Endodermal cell (in vitro differentiated cells): ENCODE measurements at places on chromosomes 12 and 14. TPM values are rescaled to one million over a fixed set of nuclear protein-coding genes. Genes with fewer than 3 reads are reported as not detected.

Gene SLC24A4
- total RNA-seq: 0.09 TPM in 1 of 3 replicates, not detected in the others

- H3K4me1 ChIP-seq: no peaks in the 10 kb centered on the region
- peaks cover 11% of the 10 kb centered on the region for H3K27me3 ChIP-seq
- H3K27ac ChIP-seq: no peak overlapping the region
- H3K36me3 ChIP-seq: no peaks in the 10 kb centered on the region
Measured at GRCh38 chr12:126734296-126734695, 1532.7 kb upstream of the TMEM132C start.

DNA sequence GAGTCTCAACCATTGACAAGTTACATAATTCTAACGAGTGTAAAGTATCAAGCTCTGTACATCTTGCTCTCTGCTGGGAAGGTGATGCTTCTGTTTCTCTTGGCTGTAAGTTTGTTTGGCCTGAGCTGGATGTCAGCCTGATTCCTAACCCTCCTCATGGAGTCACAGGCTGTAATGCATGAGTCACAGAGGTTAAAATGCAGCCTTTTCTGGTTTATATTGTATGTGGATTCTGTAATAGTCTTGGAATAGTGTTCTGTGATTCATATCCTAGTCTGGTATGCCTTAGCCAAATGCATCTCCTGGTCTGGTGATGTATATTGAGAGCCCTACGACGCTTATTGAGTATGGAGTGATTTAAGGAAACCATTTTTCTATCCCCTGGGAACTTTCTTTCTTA lies 104.5 kb upstream of the FRMD6 start:
- H3K27me3 ChIP-seq: no peaks in the 10 kb centered on the region
- H3K36me3 ChIP-seq: no peaks in the 10 kb centered on the region
- no peak overlapping the region for H3K4me3 ChIP-seq

GRCh38 chr12:75548879-75549278 lies 37.5 kb upstream of the KRR1 start:
- no peak overlapping the region for H3K4me3 ChIP-seq
- H3K27me3 ChIP-seq: no peaks in the 10 kb centered on the region
- H3K27ac ChIP-seq: no peak overlapping the region
- H3K36me3 ChIP-seq: no peaks in the 10 kb centered on the region

- DNase-seq: no peak
- H3K36me3 ChIP-seq: no peaks in the 10 kb centered on the region
- no peak overlapping the region for H3K27ac ChIP-seq
- no peak overlapping the region for H3K4me3 ChIP-seq
- no peaks in the 10 kb centered on the region for H3K4me1 ChIP-seq
Measured at GRCh38 chr14:38410442-38410841, 154.5 kb upstream of the CLEC14A start.

DNA sequence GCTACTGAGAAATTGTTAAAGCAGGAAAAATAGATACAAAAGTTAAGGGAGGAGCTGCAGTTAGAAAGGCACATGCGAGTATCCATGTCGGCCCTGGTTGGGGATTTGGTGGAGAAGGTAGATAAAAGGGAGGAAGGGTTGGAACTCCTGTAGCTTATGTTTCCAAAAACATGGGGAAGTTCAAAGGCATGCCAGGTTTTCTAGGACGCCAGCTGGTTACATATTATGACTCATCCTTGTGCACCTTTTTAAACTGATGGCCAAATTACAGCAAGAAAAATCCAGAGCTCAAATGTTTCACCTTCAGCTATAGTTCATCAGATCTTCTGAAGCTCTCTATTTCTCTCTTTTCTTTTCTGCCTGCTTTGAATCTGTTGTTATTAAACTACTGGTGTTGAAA lies 13.2 kb upstream of the MAP4K5 start:
- no peaks in the 10 kb centered on the region for H3K36me3 ChIP-seq
- no peak overlapping the region for H3K4me3 ChIP-seq
- no peak overlapping the region for H3K27ac ChIP-seq
- H3K4me1 ChIP-seq: no peaks in the 10 kb centered on the region

Gene VDR
- total RNA-seq: 0.13 TPM in 1 of 3 replicates, not detected in the others

Gene NTS
- total RNA-seq: 2.6 and 3.0 TPM in 2 replicates

DNA sequence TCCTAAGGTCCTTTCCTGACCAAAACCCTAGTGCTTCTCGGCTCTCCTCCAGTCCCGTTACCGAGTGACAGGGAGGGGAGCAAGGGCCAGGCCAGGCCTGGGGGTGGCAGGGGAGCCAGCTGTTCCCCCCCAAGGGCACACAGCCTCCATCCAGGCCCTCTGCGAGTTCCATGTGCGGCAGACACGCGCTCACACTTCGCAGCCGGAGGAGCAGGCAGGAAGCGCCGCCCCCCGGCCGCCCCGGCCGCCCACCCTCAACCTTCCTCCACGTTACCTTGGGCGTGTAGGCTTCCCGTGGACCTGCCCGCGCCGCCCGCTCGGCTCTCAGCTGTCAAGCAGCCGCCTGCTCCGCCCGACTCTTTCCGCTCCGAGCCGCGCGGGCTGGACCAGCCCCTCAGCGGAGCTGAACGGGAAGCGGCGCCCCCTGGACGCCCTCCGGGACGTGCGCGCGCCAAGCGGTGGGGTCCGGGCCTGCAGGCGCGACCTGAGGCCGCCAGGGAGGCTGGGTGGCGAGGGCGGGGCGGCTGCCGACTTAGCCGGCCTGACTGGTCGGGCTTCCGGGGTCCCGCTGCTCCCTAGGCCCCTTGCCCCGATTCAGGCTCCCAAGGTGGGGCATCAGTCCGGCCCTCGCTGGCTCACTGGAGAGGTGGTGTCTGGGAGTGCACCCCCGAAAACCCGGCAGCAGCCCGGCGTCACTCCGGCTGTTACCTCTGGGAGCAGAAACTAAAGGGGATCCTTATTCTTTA lies at the start of gene CRACR2A:
CRACR2A (minus strand) TSS at position 369 of the 746 bp plus-strand sequence. CDS start 56,110 bp downstream, outside the sequence.
- no peak within 1 kb of the TSS for H3K27ac ChIP-seq
- H3K27me3 ChIP-seq: peaks cover 31% of the 10 kb centered on the region
- H3K4me1 ChIP-seq: no peaks in the 10 kb centered on the region
- H3K4me3 ChIP-seq: no peak within 1 kb of the TSS
- DNase-seq: peak; percentile 97

Gene WDHD1
- 53.4 and 63.4 TPM in 2 replicates for total RNA-seq

Gene LGR5
- 21.9 to 34.4 TPM (median 27.2 TPM) in 3 replicates for total RNA-seq

- H3K36me3 ChIP-seq: no peaks in the 10 kb centered on the region
- H3K27me3 ChIP-seq: no peaks in the 10 kb centered on the region
- no peak overlapping the region for H3K27ac ChIP-seq
- no peak overlapping the region for H3K4me3 ChIP-seq
Measured at GRCh38 chr12:110921262-110921661, 883 bp upstream of the MYL2 start.

DNA sequence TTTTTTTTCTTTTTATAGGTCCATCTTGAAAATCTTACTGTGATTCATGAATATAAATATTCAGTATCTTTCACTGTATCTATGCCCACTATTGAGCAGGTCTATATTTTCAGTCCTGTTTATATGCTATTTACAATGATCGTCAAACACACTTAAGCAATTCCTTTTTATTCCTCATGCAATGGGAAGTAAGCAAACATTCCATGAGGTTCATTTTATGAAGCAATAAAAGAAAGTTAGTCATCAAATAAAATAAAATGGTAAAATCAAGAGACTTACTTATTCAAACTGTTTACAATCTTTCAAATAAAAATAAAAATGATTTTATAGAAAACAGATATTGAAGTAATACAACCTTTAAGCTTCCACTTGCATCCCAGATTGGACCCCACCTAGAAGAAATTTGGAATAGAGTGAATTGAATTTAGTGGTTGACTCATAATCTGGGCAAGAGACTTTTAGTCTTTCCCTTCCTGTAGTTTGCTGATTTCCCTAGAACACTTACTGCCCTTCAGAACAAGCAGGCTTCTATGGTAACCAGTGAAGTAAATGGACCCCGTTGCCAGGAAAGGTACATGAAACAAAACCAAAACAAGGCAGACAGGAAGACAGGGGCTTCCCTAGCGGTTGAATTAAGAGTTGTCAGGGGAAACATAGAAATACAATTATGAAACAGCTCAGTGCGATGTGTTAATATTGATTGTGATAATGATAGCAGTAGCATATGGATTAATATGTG lies 241.0 kb upstream of the ATP2B1 start:
- peaks cover 13% of the 10 kb centered on the region for H3K4me1 ChIP-seq
- no peak for DNase-seq
- peak overlapping the region; percentile 22 for H3K27ac ChIP-seq
- H3K27me3 ChIP-seq: no peaks in the 10 kb centered on the region
- no peaks in the 10 kb centered on the region for H3K36me3 ChIP-seq
- H3K4me3 ChIP-seq: no peak overlapping the region

Gene TSPAN11
- 0.12 to 0.27 TPM (median 0.20 TPM) in 3 replicates for total RNA-seq

DNA sequence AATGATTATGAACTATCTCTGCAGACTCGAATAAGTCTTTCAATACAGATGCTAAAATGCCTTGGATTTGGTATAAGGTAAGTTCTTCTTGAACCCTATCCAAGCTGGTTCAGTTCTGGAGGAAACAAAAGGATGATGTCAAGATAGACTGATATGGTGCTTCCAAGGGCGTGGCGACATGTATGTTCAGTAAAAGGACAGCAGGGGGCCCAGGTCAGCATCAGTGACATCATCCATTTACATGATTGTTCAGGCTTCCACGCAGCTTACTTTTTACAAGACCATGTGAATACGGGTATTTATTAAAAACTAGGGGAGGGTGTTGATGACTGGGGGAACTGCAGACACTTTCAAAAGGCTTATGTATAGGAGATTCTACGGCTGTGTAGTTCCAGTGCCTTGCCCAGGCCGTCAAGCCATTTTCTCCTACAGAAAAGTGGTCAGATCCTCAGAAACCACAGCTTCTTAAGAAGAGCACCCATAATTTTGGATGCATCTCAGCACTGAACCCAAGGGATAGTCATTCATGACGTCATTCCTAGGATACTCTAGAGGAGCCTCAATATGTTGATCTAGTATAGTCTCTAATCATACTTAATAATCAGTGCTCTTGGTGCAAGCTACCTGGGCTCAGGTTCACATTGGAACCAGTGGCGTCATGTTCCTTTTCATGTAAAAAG lies 527.7 kb downstream of the FUT8 start:
- no peaks in the 10 kb centered on the region for H3K4me1 ChIP-seq
- H3K27ac ChIP-seq: no peak overlapping the region
- H3K4me3 ChIP-seq: no peak overlapping the region
- H3K36me3 ChIP-seq: no peaks in the 10 kb centered on the region
- H3K27me3 ChIP-seq: no peaks in the 10 kb centered on the region
- DNase-seq: no peak

- DNase-seq: no peak
- peaks cover 26% of the 10 kb centered on the region for H3K27me3 ChIP-seq
- no peak overlapping the region for H3K27ac ChIP-seq
Measured at GRCh38 chr14:68687746-68688145, 105.1 kb downstream of the ZFP36L1 start.

GRCh38 chr14:54106661-54107377 lies 150.2 kb upstream of the BMP4 start:
- no peak overlapping the region for H3K27ac ChIP-seq
- no peaks in the 10 kb centered on the region for H3K4me1 ChIP-seq
- no peak overlapping the region for H3K4me3 ChIP-seq
- no peaks in the 10 kb centered on the region for H3K36me3 ChIP-seq
- DNase-seq: no peak

DNA sequence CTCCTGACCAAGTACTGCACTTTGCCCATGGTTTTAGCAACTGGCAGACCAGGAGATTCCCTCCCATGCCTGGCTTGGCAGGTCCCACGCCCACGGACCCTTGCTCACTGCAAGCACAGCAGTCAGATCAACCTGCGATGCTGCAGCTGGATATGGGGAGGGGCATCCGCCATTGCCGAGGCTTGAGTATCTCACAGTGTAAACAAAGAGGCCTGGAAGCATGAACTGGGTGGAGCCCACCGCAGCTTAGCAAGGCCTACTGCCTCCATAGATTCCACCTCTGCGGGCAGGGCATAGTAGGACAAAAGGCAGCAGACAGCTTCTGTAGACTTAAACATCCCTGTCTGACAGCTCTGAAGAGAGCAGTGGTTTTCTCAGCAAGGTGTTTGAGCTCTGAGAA lies 479.8 kb downstream of the FUT8 start:
- no peak for DNase-seq
- no peaks in the 10 kb centered on the region for H3K36me3 ChIP-seq
- no peak overlapping the region for H3K27ac ChIP-seq
- no peaks in the 10 kb centered on the region for H3K27me3 ChIP-seq

DNA sequence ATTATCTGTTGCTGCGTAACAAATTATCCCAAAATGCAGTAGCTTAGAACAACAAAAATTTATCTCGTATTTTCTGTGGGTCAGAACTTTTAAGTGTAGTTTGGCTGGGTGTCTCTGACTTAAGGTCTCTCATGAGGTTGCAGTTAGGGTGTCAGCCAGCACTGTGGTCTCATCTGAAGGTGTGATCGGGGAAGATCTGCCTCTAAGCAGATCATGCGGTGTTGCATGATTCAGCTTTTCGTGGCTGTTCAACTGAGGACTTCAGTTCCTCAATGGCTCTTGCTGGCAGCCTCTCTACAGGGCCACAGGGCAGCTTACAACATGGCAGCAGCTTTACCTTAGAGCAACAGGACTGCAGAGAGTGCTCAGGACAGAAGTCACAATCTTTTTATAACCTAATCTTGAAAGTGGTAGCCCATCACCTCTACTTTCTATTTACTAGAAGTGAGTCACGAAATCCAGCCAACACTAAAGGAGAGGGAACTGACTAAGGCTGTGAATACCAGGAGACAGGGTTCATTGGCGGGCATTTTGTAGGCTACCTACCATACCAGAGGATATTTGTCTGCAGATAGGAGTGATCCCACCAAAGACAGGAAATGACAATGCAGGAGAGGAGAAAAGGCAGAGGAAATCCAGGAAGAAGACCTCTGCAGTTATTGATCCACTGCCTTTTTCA lies 1.8 kb upstream of the TMPRSS12 start:
- H3K36me3 ChIP-seq: no peaks in the 10 kb centered on the region
- no peak for DNase-seq
- no peak overlapping the region for H3K4me3 ChIP-seq
- no peaks in the 10 kb centered on the region for H3K27me3 ChIP-seq
- no peaks in the 10 kb centered on the region for H3K4me1 ChIP-seq
- no peak overlapping the region for H3K27ac ChIP-seq

- H3K27ac ChIP-seq: no peak overlapping the region
- no peaks in the 10 kb centered on the region for H3K36me3 ChIP-seq
- H3K4me1 ChIP-seq: no peaks in the 10 kb centered on the region
Measured at GRCh38 chr14:31886156-31886835, 190.8 kb upstream of the ARHGAP5 start.
